Right renal cortex interstitium (tissue), 3 donors: ENCODE measurements at places on chromosomes 16 and 17. TPM values are rescaled to one million over a fixed set of nuclear protein-coding genes. Genes with fewer than 3 reads are reported as not detected.
A peak's percentile ranks its signal among the peaks of the same experiment; 100 is the strongest.

TBC1D26 gene
- polyA plus RNA-seq: 0.19 TPM

B4GALNT2 gene
- 0.50 TPM for polyA plus RNA-seq

EFCAB13 gene
- polyA plus RNA-seq: 4.6 TPM

PIGW gene
- 14.3 TPM for polyA plus RNA-seq

CDH1 gene
- 90.0 TPM for polyA plus RNA-seq

DNA sequence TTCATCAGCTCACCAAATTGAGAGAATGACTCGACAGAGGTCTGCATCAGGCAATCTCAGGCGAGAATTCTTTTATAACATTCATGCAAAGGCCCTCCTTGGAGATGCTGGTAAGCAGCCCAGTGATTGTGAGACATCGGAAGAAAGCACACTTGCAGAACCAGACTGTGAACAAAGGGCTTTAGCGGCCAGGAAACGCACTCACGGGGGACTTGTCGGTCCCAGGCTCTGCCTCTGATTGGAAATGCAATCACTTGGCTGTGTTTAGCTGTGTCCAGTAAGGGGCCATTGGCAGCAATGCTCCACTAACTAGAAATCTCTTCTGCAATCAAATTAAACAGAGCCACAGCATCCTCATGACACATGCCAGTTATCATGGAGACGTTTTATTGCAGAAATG is 226.7 kb upstream of the CDH13 start:
- DNase-seq: no peak

DNA sequence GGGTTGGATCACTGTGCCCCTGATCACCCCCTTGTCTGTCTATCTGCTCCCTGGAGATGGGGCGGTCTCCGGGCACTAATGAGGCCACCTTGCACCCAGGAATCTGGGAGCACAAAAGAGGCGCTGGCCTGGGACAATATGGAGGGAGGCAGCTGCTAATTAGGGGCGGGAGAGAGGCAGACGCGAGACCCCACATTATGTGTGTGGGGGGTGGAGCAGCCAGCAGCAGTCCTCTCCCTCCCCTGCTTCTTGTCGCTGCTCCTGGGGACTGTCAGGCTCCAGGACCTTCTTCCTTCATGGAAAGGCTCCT is 324 bp upstream of the HCRT start:
- DNase-seq: no peak

DNA sequence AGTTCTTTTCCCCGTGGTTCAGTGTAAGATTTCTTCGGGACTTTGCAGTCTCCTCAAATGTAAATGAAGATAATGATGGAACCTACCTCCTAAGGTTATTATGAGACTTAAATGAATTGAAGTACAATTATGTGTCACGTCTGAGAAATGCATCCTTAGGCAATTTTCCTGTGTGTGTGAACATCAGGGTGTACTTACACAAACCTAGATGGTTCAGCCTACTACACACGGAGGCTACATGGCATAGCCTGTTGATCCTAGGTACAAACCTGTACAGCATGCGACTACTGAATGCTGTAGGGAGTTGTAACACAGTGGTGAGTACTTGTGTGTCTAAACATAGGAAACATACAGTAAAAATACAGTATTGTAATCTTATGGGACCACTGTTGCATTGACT is 1.1 kb upstream of the FAM20A start:
- DNase-seq: no peak

GRCh38 chr17:64042700-64043485 is 22.5 kb upstream of the ICAM2 start:
- no peak for DNase-seq

DNA sequence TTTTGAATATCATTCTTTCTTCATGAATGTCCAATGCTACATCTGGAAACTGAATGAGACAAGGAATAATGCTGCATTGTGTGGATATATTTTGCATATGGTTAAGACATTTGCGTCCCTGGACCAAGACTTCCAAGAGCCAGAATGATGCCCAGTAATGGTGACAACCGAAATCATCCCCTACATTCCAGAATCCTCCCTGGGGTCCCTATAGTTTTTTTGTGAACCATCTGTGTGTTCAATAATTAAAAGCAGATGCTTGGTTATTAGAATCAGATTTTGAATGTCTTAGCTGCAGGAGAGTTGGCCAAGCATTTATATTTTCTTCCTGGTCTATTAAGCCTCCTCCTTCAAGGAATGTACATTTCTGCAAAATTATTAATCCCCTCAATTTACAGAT is 426.7 kb upstream of the CDH8 start:
- no peak for DNase-seq

DNA sequence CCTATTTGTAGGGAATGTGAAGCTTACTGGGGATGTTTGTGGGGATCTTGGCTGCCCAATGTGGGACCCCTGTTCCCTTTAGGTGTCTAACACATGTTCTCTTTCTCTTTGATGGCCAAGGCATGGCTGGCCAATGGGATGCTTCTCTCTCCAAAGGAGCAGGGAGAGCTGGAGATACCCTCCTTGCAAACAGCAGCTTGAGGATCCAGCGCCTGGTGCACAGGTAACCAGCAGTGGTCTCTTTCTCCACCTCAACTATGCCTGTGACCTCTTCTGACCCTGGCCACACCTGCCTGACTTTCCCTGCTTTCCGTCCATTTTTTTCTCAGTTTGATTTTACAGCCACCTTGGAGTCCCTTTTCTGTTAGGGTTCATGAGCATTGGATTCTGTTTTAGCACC is 16.8 kb upstream of the NKD1 start:
- DNase-seq: no peak

- DNase-seq: peak; percentile 49
Measured at GRCh38 chr16:15427648-15428239, 6.6 kb upstream of the BMERB1 start.

DNA sequence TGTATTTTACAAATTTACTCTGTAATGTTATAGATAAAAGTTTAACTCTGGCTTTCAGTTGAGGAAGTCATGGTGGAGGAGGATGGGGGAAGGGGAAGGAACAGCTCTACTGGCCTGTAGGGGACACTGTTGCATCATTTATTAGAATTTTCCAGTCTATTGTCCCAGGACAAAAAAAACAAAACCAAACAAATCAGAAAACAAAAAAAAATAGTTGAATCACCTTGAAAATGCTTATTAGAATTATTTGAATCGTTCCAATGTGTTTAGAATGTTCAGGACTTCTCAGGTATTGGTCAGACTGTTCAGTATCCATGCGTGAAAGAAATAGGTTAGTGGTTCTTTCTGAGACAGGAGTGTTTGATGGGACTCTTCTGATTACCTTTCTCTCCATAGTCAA is 242.0 kb downstream of the FTO start:
- no peak for DNase-seq

DNA sequence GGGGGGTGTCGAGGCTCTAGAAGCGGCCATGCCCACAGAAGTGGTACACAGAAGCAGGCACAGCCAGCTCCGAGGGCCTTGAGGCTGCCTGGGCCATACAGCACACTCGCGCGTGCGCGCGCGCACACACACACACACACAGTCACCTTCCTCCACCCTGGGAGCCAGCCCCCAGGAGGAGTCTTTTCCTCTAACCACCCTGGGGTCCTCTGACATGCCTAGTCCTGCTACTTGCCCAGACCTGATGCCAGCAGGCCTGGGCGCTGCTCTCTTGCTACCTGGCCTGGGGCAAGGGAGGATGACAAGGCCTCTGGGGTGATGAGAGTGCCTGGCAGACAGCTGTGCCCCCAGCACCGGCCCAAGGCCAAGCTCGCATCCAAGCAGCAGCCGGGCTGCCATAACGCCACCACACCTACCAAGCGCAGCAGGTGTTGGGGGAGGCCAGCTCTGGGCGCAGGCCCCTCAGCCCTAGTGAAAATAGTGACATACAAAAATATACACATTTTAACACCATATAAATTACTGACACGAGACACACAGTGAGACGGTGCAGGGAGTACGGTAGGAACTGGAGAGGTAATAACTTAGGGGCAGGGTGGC is 41.1 kb downstream of the TSC2 start:
- no peak for DNase-seq

- DNase-seq: peak; percentile 52
Measured at GRCh38 chr17:50297407-50297865, 23.2 kb downstream of the TMEM92 start.

DNA sequence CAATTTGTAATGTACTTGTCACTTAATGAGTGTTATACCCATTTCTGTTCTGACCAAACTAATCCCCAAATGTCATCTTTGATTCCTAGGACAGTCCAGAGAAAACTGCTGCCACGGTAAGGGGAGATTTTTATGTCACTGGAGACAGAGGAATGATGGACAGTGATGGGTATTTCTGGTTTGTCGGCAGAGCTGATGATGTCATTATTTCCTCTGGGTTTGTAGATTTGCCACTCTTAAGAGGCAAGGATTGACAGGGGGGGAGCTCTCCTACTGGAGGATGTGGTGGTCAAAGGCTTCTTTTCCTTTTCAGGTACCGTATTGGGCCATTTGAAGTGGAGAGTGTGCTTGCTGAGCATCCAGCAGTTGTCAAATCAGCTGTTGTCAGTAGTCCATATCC is 12.5 kb downstream of the THUMPD1 start:
- DNase-seq: no peak

DNA sequence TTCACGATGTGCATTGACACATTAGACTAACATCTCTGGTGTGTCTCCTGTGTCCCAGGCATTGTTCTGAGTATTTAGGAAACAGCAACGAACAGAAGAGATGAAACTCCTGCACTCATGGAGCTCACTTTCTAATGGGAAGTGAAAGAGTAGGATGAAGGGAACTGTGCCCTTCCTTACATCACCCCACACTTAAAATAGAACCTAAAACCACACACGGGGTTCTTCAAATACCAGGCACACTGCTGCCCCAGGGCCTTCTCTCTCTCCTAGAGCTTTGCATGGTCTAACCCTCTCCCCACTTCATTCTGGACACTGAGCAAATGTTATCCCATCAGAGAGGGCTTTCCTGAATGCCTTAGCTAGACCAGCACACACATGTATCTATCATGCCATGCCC is 33.7 kb downstream of the TRIM25 start:
- DNase-seq: no peak

GRCh38 chr17:29246628-29247027 is at the start of gene CRYBA1:
TSS of gene CRYBA1 (plus strand) at chr17:29246859. CDS start at chr17:29246864, 5 bp downstream.
- DNase-seq: no peak

- DNase-seq: no peak
Measured at GRCh38 chr17:74082886-74083285, 120.6 kb upstream of the RPL38 start.

DNA sequence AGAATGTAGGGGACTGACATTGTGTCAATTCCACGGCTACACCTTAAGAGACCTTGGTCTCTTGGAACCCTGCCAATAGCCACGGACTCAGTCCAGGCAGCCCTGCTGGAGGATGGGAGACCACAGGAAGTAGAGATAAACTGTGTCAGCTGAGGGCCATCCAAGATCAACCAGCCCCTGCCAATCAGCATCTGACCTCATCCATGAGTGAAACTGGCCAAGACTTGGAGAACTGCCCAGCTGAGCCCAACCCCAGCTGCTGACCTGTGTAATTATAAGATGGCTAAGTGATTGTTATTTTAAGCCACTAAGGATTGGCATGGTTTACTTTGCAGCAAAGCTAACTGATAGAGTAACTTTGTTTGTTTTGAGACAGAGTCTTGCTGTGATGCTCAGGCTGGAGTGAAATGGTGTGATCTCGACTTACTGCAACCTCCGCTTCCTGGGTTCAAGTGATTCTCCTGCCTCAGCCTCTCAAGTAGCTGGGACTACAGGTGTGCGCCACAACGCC is 13.3 kb upstream of the YWHAE start:
- no peak for DNase-seq

DNA sequence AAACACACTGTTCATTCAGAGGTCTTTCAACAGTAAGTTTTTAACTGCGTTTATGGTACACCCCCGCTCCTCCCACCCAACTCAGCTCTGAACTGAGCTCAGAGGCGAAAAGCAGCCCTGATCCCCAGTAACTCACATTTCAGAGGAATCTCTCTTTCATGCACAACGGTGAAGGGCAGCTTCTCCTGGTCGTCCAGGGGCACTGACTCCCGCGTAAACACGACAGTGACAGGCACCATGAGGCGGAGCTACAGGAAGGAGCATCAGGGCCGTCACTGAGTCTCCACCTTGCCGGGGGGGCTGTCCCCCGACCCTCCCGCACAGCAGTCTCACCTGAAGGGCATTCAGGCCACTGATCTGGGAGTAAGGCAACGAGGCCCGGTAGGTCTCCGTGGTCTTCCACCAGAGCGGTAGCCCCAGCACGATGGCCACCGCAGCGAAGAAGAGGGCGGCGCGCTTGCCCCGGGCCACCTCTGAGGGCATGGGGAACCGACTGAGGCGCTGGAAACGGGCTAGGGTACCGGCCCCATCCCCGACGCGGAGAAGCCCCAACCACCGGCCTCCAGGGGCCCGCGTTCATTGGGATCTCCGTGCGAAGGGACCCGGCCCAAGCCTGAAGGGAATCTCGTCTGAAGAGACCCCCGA is 486 bp downstream of the PIGS start:
- no peak for DNase-seq

GRCh38 chr16:70683146-70683944 is 2.5 kb downstream of the MTSS2 start:
- DNase-seq: no peak

DNA sequence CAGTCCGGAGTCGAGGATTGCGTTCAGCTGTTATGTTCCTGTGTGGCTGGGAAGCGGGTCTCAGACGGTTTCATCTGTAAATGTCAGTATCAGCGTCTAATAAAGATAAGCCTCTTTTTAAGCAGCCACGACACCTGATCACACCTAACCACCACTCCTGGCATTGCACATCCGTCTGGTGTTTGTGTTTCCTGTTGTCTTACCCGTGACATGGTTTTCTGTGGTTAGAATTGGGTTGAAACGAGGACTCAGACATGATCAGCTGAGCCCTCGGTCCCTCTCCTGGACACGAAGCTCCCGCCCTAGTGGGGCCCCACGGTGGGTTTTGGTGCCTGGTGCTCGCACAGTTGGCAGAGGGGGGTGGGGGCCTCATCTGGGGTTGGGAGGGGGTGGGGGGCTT is 18.3 kb downstream of the CPNE7 start:
- no peak for DNase-seq

DNA sequence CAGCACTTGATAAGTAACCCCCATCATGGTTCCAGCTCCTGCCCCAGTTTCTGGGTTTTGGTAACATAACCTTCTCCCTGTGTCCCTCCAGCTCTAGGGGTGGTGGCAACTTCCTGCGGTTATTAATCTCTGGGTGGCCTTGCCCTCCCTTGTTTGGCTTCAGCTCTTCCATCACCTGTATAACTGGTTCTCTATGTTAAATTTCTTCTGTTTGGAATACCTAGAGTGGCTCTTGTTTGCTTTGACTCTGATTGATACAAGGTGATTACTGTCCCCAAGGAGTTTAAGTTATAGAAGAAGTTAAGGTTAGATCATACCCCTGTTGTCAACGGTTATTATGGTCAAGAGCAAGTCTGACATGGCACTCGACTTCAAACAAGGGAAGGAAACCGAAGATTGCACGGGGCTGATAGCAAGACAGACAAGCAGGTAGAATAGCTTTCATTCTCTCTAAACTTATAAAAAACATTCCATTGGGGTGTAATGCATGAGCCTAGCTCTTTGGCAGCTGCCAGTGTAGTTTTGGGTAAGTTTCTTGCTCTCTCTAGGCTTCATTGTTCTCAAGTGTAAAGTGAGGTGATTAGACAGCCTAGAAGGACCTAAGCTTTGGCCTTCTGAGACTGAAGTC is 11.0 kb upstream of the CCR7 start:
- no peak for DNase-seq

- DNase-seq: no peak
Measured at GRCh38 chr17:48878920-48879898, 13.4 kb upstream of the ATP5MC1 start.
